ENCODE measurements at places on chromosomes 6 and 20.

DNA sequence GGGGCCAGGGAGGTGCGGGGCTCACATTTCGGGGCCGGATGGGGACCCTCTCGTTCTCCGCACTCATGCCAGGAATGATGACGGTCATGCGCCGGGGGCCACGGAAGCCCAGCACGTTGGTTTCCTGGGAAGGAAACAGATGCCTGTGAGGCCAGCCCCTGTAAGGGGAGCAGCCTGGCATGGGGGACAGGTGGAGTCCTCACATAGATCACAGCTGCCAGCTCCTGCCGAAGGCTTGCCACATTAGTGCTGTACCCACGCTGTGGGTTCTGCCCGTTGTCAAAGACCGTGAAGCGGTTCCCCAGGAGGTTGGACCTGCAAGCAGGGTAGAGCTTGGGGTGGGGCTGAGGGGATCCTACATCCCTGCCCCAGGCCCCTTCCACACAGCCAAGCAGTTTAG lies 6.7 kb upstream of the TEAD3 start:
- no peak for DNase-seq

DNA sequence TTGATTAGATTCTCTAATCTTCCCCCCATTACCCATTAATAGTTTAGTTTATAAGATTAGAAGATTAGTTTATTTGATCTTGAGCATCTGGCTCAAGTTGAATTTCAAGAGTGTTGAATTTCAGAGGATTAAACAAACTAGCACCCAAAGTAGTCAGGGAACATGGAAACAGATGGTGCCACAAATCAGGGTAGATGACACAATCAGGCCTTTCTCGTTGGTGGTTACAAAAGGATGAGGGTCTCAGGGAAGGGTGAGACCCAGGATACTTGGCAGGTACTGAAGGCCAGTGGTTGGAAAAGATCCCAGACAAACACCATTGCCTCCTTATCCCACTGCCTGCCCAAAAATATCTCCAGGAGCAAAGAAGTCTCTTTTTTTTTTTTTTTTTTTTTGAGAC lies 29.5 kb upstream of the ADGRF1 start:
- DNase-seq = no peak

DNA sequence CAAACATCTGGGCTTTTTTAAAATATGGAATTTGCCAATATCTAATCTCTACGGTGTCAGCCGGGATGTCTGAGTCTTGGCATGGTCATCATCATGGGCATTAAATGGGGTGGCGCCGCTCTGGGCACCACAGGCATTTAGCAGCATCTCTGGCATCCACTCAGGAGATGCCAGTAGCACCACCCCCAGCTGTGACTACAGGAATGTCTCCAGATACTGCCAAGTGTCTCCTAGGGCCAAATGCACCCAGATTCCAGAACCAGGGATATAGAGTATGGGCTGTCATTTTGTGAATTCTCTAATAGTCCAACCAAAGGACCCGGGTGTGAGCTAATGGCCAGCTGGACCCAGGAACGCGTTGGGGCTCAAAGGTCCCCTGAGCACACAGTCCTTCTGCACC lies 361.0 kb downstream of the TAF4 start:
- DNase-seq = no peak

DNA sequence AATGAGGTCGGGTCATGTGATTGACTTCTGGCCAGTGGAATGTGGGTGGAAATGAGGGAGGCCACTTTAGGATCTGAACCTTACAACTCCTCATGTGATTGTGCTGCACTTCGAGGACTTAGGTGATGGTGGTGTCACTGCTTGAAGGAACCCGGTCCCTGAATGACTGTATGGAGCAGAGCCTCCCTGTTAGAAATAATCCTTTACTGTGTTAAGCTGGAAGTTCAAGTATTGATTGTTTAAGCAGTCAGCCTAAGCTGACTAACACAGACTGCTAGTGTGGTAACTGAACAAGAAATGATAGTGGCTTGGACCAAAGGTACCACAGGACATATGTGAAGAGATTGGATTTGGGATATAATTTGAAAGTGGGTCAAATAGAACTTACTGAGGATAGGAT lies 138.0 kb downstream of the OPN5 start:
- DNase-seq = no peak

DNA sequence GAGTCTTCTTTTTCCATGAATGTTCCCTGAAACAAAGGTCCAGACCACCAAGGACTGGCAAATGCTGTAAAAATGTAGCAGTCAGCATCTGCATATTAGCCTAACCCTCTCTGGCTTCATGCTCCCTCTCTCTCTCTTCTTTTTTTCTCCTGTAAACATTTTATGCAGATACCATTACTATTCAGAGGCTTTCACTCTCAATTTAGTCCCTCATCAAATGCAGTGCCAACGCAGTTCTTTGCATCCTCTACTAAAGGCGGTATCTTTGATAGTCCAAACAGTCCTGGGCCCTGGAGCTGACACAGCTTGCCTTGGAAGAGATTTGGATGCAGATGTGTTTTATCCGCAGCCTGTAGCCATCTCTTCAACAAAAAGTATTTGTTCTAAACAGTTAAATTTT lies 167.1 kb upstream of the MMS22L start:
- DNase-seq = no peak

- DNase-seq = no peak
These were observed 113.4 kb upstream of the BEND3 start for GRCh38 chr6:107228754-107229153.

DNA sequence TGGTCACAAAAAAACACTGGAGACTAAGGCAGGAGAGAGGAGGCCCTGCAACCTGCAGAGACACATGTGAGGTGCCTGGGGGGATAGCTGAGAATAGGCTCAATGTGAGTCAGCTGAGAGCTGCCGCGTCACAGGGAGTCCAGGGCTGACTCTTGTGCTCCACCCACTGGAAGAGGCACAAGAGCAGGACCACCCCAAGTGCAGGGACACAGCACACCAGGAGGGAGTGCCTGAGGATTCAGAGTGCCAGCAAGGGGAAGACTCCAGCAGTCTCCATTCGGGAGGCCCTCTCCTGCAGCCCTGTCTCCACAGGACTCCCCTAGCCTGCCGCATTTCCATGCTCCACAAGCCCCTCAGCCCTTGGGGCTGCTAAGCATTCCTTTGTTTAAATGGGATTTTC lies 105.5 kb downstream of the HUS1B start:
- no peak for DNase-seq

DNA sequence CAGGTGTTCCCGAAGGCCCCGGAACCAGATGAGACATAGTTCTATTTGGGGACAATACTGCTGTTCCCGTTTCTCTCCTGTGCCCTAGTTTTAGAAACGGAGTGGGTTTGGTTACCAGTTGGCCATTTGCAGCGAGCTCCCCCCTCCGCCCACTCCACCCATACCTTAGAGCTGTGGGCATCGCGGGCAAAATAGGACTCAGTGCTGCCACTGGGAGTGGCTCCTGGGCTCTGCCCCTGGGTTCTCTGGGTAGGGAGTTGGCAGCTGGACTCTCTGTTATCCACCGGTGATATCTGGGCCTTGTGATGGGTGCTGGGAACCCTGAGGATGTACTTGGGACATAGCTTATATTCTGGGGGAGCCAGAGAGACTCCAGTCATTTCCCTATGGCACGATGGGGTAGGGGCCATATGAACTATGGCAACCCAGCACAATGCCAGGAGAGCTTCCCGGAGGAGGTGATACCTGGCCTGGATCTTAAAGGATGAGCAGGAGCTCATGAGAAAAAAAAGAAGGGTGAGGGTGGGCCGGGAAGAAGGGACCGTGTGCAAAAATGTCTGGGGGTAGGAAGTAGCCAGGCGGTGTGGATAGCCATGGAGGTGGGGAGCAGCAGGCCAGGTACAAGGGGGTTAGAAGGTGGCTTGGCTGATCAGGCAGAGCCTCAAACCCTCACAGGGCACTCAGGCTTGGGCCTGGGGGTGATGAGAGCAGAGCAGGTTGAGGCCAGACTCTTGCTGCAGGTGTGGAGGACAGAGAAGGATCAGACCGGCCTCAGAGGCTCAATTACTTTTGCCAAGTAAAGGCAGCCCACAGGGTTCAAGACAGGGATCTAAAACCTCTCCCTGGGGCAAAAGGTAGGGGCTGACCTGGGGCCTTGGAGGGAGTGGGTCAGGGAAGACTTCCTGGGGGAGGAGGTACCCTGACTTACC lies 9.6 kb downstream of the SRC start:
- DNase-seq = no peak

- no peak for DNase-seq
These were observed 10.5 kb downstream of the PRDM13 start for GRCh38 chr6:99617131-99617530.

GRCh38 chr6:37565267-37566110 lies 65.8 kb upstream of the CCDC167 start:
- DNase-seq = no peak

DNA sequence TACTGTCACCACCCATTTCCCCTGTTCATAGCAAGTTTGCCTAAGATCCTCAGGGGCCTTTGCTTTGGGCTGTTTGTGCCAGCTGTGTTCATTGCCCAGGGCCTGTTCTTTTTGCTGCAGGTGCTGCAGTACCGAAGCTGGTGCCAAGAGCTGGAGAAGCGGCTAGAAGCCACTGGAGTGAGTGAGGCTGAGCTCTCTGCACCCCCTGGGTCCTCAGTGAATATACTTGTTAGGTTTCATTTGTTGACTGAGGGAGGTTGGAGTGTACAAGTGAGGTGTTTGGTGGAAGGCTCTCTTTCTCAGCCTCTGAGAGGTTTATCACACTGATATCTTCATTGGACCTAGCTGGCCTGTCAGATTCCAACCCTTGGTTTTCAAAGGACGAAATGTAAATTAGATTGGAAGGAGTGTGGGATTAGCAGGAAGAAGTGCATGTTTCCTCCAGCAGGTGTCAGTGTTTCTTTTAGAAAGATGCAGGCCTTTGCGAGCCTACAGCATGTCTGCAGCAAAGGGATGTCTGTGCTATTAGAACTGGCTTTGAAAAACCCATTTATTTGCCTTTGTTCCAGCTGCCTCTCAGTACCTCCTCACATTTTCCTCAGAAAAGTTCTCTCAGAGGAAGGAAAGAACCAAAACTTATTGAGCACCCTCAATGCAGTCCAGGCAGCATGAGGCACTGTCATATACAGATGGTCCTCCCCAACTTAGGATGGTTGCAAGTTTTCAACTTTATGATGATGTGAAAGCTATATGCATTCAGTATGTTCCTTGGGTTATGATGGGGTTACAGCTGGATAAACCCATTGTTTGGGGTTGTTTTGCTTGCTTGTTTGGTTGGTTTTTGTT lies 8.3 kb downstream of the CEP250 start:
- DNase-seq = peak; percentile 59

DNA sequence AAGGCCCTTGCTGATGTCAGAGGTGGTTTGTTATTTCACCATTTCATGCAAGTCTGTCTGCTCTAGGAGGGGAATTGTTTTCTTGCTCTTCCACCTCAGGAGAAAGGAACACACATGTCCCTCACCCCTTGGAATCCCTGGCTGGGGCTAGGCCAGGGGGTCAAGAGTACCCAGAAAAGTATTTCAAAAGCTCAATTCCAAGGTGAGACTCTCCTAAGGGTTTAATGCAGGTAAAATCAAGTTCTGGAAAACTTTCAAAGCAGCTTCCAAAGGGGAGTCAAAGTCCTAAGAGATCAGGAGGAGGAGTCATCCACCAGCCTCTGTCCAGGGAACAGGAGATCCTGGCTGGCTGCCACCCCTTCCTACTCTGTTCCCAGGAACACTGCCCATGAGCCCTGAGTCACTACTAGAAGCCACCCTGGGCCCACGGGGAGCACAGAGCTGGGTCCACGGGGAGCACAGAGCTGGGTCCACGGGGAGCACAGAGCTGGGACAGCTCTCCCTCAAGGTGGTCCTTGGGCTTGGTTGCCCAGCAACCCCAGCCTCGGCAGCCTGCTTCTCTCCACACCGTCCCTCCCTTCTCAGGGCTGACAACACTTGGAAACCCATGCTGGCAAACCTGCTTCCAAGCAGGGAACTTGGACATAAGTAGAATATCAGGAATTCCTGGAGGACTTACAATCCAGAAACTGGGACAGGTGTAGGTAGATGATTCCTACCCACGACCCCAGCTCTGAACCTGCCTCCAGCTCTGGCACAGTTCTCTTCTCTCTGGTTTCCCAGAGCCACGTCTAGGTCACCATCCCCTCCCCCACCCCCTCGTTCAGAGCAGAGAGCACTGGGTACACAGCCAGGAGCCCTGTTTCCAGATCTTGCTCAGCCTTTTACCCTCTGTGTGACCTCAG lies 35.3 kb upstream of the CDKN1A start:
- DNase-seq = peak; percentile 97

DNA sequence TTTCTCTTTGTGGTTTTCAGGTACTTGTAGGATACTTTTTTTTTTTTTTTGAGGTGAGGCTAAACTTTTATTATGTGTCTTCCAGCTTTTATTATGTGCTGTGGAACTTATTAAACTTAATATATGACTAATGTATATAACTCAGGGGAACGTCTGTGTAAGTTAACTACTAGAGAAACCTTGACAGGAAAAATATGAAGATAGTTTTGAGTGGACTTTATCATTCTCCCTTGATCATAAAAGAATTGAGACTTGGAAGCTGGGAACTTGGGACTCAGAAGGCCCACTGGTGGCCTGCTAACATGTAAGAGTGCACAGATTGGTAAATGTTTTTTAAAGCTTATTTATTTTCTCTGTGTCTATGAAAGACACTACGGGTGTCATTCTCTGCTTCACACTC lies 73.1 kb downstream of the CARMIL1 start:
- no peak for DNase-seq

- no peak for DNase-seq
These were observed 104.5 kb upstream of the ADGRF1 start for GRCh38 chr6:47146431-47147174.

- DNase-seq = no peak
These were observed 346.3 kb upstream of the SULF2 start for GRCh38 chr20:48131581-48131980.

DNA sequence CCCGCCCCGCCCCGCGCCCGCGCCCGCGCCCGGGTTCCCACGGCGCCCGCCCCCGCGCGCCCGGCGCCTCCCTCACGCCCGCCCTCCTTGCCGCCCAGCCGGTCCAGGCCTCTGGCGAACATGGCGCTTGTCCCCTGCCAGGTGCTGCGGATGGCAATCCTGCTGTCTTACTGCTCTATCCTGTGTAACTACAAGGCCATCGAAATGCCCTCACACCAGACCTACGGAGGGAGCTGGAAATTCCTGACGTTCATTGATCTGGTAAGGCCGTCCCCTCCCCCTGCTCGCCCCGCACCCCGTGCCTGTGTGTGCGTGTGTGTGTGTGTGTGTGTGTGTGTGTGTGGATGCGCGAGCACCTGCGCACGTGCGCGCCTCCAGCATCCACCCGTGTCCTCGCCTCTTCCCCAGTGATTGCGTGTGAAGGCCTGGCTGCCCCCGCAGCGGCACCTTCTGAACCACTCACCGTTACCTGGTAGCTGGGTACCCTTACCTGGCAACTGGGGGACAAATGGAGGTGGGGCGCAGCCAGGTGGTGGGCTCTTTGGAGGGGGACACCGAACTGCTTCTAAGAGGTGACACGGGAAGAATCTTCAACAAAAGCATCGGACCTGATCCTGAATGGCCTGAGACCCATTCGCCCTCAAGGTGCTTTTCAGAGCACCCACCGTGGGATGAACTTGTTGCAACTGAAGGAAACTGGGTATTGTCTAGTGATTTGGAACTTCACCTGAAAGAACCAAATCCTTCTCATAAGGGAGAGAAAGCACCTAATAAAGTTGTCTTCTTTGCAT lies at the start of gene AIG1:
Gene AIG1, plus strand, starts transcription at position 84 of the 791 bp plus-strand sequence. Its CDS starts 37 bp downstream, at position 121.
- DNase-seq = peak; percentile 78

- no peak for DNase-seq
These were observed 540 bp downstream of the SGK2 start for GRCh38 chr20:43559147-43559987.

- no peak for DNase-seq
These were observed 27.4 kb downstream of the MGME1 start for GRCh38 chr20:17995967-17996819.

All from left colon (tissue), 2 donors.